ENCODE measurements at places on chromosomes 3 and 15.

DNA sequence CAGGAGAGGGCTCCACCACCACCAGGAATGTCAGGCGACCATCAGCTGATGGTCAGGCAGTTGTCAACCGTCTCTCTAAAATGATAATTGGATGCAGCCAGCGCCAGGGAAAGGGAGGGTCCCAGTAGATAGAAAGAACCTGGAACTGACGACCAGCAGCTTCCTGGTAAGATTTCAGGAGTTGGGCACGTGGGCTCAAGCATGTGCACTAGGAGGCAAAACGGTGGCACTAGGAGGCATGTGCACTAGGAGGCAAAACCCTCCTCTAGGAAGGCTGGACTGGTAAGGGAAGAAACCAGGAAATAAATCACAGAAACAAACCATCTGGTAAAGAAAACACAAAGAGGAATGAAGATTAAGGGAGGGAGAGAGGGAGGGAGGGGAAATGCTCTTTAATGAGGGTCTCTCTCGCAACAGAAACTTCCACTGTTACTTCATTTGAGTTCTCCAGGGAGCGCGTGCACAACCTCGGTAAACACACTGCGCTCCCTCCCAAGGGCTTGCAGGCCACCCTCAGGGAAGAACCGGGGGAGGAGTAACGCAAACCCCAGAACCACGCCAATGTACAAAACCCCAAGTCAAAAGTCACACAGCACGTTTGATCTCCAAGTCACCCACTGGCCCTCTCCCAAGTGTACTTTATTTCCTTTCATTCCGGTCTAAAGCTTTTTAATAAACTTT is 116.7 kb downstream of the XXYLT1 start:
- H3K36me3 ChIP-seq: peaks cover 3% of the 10 kb centered on the region
- H3K27ac ChIP-seq: no peak overlapping the region
- H3K27me3 ChIP-seq: no peaks in the 10 kb centered on the region
- no peak for DNase-seq

- peaks cover 62% of the 10 kb centered on the region for H3K27me3 ChIP-seq
- H3K4me1 ChIP-seq: peaks cover 8% of the 10 kb centered on the region
- no peaks in the 10 kb centered on the region for H3K36me3 ChIP-seq
- H3K4me3 ChIP-seq: no peak overlapping the region
- DNase-seq: no peak
Measured at GRCh38 chr3:128482175-128482574, 10.8 kb downstream of the GATA2 start.

- H3K27ac ChIP-seq: no peak overlapping the region
- peaks cover 5% of the 10 kb centered on the region for H3K4me1 ChIP-seq
- DNase-seq: no peak
- H3K4me3 ChIP-seq: no peak overlapping the region
- H3K36me3 ChIP-seq: peaks cover 6% of the 10 kb centered on the region
Measured at GRCh38 chr3:58404396-58404795, 29.2 kb downstream of the PDHB start.

GRCh38 chr3:55483196-55484095 is 3.7 kb downstream of the WNT5A start:
- peaks cover 22% of the 10 kb centered on the region for H3K4me1 ChIP-seq
- H3K4me3 ChIP-seq: no peak overlapping the region
- H3K36me3 ChIP-seq: no peaks in the 10 kb centered on the region
- H3K27ac ChIP-seq: peak overlapping the region; percentile 19

- peaks cover 39% of the 10 kb centered on the region for H3K4me1 ChIP-seq
- peak within 1 kb of the TSS; percentile 71 for H3K4me3 ChIP-seq
- H3K27me3 ChIP-seq: peaks cover 3% of the 10 kb centered on the region
Measured at GRCh38 chr3:38039101-38039898, at the start of gene DLEC1. Gene DLEC1, plus strand, starts transcription at chr3:38039208. Its CDS starts 18 bp downstream, at chr3:38039226.

Data from activated CD4-positive, alpha-beta T cell treated with anti-CD3 and anti-CD28 coated beads, Interleukin-2, amount 10 ng/mL, durations not matched to agents 7 days and 5 days (primary cell).